ENCODE measurements at places on chromosomes 6 and 20.

- DNase-seq = no peak
Measured at GRCh38 chr6:142482974-142483373, 181.2 kb downstream of the ADGRG6 start.

DNA sequence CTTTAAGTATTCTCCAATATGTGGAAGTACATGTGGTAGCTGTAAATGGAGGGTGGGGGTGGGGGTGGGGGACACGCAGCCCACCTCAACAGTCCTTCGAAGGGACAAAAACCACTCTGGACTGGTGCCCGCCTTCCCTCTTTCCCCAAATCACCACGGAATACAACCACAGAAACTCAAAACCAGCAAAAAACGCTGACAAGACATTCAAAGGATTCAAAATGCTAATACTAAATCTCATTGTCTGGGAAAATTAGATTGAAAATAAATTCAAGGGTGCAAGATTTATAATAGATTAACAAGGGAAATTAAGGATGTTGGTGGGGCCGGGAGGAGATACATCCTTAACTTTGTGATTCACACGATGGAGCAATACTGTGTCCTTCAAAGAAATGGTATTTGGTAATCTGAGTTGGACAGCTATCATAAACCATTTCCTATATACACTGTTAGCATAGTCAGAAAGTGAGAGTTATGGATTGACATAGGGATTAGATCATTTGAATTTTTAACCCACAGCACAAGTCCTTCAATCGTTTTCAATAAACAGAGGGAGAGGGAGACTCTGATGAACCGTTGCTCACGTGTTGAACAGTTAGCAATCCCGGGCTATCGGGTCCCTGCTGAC is 766 bp upstream of the TBC1D22B start:
- no peak for DNase-seq

- no peak for DNase-seq
Measured at GRCh38 chr6:79066330-79066729, 11.7 kb downstream of the PHIP start.

- no peak for DNase-seq
Measured at GRCh38 chr6:35084511-35085203, 56.5 kb downstream of the TCP11 start.

DNA sequence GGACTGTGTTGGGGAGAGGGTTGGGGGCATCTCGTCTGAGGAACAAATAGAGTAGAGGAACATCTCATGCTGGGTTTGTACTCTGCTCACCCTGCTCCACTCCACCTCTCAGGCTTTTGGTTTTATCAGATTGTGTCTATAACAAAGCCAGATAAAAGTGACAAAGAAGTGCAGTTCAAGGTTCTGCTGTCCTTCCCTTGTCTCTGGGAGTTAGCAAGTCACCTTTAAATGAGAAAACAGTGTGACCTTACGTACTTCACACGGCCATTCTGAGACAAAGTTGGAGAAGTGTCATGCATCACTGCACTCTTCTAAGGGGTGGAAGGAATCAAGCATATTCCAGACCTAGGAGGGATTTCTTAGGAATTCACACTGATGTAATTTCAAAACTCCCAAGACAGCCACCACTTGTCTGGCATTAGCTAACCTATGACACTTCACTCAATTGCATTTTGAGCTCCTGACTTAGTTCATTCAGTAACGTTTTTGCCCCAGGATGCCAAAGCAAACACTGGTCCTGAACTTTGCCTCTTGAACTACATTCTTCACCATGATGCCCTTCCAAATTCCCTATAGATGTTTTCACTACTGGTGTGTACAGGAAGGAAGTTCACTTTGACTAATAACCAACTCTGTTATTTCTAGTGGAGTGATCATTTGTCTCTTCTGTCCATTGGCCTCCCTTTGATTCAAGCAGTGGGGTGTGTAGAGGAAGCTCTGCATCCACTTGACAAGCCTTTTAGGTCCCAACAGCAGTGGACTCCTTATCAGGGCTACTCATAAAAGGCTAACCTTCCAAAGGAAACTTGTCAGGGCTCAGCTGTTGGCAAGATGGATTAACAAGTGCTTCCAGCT is 647.6 kb upstream of the FLRT3 start:
- DNase-seq = no peak

DNA sequence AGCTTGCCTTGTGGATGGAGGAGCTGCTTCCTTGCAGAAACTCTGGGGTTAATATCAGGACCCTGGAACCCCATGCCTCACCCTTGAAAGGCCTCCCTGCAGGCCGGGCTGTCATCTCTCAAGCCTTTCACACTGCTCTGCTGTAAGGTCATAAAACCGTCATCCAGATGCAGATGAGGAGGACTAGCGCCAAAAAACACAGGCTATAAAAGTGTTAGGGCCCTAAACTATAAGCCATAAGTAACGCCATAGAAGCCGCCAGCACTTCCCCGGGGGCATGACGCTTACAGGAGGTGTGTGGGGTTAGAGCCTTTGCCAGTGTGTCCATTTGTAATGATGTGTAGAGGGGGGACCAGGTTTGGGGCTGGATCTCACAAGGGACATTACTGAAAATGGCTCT is 47.6 kb downstream of the CDH4 start:
- no peak for DNase-seq

- DNase-seq = no peak
Measured at GRCh38 chr6:130057495-130057894, 39.1 kb downstream of the L3MBTL3 start.

- DNase-seq = no peak
Measured at GRCh38 chr6:41605649-41606048, 32.6 kb upstream of the MDFI start.

- DNase-seq = no peak
Measured at GRCh38 chr6:81241126-81242041, 511.1 kb downstream of the TENT5A start.

GRCh38 chr6:141326925-141327324 is 805.8 kb upstream of the GJE1 start:
- no peak for DNase-seq

DNA sequence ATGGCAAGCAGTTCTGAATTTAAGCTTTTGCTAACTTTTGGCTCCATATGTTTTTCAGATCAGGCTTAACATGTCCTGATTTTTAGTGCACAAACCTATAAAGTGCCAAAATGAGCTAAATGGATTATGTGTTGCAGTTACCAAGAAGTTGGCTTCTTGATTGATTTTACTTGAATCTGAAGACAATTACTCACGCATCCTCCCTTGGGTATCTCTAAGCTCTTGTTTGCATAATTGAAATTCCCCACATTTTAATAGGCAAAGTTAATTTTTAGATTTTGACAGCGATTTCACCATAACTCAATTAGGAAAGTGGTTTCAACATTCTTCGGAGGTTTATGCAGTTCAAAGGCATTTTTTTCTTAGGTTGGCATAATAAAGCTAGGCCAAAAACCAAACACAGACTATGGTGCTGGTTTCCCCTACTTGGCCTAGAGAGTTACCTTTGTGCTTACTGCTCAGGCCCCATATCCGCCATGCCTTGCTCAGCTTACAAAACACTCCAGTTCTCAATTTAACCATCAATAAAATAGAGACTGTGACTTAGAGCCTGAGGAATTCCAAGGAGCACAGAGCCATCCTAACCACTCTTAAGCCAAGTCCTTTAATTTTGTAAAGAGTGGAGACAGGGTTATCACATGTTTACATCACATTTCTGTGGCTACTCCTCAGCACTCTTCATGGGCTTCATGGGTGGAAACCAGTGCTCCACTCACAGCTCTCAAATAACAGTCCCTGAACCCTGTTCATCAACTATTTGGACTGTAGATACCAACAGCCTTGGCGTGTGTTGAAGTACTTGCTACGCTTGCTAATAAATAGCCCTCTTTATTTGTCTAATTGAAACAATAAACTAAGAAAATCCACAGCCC is 32.1 kb downstream of the LAMA4 start:
- no peak for DNase-seq

DNA sequence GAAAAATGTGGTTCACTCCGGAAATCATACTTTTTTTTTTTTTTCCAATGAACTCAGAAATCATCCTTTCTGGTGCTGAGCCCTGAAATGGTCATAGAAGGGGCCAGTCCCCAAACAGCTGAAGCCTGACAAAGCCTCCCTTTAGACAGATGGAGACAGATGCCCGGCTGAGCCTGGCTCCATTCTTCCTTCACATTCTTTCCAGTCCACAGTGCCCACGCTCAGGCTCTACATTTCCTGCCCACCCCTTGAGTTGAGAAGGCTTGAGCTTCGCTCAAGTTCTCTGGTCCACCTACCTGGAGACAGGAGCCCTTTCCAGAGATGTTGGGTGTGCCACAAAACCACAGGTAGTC is 41.2 kb downstream of the KCNK5 start:
- DNase-seq = no peak

GRCh38 chr20:45347297-45347935 is 808 bp downstream of the SDC4 start:
- no peak for DNase-seq

- no peak for DNase-seq
Measured at GRCh38 chr20:21237956-21238799, 65.0 kb upstream of the XRN2 start.

- no peak for DNase-seq
Measured at GRCh38 chr20:57869291-57869950, 159.6 kb upstream of the PMEPA1 start.

GRCh38 chr6:169904051-169904922 is 152.9 kb downstream of the ERMARD start:
- no peak for DNase-seq
